RCC 7860 (cell line): ENCODE measurements at places on chromosomes 3 and 15.
A peak's percentile ranks its signal among the peaks of the same experiment; 100 is the strongest.

DNA sequence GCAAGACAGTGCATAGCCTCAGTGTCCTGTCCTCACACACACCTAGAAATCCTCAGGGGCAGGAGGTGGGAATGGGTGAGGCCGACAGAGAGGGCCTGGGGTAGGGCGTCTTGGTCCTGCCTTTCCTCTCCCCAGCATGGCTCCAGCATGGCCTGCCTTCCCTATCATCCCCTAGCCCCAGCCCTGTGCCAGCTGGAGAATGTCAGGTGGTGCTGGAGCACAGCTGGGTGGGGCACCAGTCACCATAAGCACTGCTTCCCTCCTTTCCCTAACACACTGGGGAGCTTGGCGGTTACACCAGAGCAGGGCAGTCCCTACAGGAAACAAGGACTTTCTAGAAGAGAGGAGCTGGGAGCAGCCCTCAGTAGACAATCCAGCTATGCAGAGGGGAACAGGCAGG is 236.8 kb downstream of the KLF13 start:
- no peak for DNase-seq

DNA sequence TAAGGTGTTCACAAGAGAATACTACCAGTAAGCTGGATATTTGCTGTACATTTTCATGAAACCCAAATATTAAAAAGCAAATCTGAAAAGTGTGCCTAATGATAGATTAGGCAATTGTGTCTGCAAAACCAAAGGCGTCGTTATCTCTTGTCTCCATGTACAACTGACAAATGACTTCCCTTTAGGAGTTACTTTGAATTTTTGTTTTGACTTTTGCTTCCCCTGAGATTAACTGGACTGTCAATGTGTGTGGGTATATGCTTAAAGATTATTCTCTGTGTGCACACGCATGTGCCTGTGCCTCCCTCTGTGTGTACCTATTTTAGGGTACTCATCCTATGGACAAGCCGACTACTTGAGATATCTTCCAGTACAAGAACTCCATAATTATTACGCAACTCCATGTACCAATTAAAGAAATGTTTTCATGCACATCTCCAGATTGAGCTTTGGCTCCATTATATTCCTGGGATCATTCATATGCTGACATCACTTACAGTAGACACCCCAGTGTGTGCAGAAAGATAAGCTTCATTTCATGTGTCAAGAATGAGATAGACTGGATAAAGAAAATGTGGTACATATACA is 431.2 kb upstream of the ADAMTS9 start:
- no peak for DNase-seq

GRCh38 chr3:102736288-102736974 is 301.6 kb downstream of the ZPLD1 start:
- no peak for DNase-seq

DNA sequence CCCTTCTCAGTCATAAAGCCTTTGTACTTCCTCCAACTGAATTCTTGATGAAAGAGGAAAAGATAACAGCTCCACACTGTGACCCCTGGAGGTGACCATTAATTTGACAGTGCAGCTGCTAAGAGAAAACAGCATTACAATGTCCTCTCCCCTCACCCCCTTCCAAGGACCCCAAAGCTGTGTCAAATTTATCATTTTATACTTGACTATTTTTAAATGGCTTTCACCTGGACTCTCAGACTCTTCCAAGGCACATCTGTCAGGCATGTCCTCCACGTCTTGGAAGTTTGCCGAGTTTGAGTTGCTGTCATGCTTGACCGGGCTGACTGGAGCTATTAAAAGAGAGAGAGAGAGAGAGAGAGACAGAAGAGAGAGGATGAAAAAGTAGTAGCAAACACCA is 236.5 kb downstream of the WDR72 start:
- peak; percentile 62 for DNase-seq

DNA sequence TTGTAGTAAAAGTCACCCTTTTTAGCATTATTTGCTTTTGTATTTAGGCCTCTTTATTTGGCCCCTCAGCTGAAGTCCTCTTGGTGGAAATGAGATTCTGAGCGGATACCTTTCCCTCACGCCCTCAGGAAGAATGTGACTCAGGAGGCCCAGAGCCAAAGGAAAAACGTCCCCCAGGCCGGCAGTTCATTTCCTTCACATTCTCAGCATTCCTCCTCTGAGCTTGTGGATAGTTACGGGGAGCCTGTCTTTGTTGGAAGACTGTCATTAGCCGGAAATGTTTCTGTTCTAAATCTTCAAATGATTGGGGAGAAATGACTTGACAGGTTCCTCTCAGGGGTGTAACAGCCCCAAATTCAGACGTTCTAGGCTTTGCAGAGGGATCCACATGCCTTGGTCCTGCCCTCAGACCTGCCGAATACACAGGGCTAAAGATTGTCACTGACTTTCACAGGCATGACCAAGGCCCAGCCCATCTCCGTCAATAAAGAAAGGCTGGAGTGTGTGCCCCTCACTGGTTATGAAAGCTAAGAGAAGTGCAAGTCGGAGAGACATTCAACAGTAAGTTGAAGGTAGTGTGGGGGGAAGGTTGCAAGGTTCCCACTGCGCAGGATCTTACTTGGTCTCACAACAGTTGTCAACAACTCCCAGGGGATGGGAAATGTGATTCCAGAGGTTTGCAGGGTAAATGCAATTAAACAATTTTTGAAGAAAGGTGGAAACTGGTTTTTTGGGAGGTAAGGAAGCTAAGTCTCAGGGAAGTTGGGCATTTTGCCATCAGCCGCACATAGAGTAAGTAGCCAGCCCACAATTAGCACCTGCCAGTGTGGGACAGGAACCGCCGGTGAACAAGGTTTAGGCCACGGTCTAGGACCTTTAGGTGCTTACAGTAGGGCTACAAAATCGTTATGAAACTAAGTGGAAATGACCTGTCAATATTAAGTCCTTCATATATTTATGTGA is 39.7 kb upstream of the MYZAP start:
- DNase-seq = peak; percentile 76

GRCh38 chr3:188465311-188465710 is 311.4 kb downstream of the LPP start:
- no peak for DNase-seq
